ENCODE measurements at places on chromosomes 5 and 9.

DNA sequence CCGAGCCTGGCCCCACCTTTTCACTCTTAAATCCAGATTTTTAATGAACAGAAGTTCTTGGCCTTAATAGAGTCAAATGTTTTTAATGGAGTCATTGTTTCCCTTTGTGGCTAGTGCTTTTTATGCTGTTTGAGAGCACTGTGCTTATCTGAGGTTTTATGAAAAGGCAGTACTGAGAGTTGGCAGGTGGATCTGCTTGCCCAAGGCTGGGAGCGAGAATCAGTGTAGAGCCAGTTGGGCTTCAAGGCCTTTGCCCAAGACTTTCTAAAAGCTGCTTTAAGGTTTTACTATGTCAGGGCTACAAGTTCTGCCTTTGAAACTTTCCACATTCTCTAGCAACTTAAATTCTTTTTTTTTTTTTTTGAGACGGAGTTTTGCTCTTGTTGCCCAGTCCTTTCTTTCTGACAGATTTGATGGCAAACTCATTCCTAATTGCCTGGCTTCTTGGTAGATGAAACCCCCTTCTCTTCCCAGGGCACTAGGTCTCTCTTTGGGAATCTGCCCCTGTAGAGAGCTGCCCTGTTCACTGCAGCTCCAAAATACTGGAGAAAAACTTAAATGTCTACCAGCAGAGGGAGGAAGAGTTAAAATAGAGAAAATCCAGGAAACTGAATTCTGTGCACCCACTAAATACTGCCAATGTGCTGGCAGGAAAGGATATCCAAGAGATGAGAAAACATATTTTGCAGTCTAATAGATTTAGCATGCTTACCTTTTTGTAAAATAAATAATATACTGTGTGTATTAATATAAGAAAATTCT lies 36.9 kb upstream of the CDK20 start:
- DNase-seq: peak; percentile 22

DNA sequence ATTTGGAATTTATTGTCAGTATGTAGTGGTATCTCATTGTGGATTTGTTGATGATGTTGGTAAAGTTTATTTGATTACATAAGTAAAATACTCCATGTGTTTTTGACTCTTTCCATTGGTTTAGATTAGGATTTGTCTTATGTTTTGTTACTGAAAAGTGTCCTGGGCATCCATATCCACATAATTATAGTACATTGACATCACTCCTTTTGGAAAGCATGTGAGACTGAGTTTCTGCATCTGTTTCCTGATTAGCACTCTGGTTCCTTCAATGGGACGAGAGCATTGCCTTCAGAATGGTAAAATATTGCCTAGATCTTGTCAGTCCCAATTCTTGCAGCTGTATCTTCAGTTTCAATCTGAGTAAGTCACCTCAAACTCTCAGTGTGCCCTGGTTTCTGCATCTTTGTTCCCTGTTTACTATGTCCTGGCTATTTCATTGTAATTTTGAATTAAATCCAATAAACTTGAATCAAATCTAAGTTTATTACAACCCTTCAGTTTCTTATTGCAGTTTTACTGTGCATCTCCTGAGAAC lies 128.1 kb downstream of the FBXO38 start:
- no peak for DNase-seq

- DNase-seq: no peak
Observed at GRCh38 chr9:83027153-83027891, 35.6 kb downstream of the RASEF start.

GRCh38 chr5:32489791-32490562 lies 45.4 kb upstream of the ZFR start:
- DNase-seq: peak; percentile 41

DNA sequence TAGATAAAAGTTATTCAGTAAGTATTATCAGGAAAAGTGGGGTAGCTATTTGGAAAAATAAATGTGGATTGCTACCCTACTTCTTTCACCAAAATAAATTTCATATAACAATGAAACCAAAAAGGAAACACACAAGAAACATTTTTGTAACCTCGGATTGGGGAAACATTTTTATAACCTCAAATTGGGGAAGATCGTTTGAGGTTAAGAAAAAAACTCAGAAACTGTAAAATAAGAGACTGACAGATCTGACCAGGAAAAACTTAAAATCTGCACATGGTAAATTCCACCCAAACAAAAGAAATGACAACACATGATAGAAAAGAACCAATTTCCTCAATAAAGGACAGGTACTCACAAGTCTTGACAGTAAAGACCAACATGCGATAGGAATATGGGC lies 13.5 kb downstream of the EFCAB9 start:
- no peak for DNase-seq

- no peak for DNase-seq
Observed at GRCh38 chr9:136091582-136092352, 3.3 kb downstream of the NACC2 start.

DNA sequence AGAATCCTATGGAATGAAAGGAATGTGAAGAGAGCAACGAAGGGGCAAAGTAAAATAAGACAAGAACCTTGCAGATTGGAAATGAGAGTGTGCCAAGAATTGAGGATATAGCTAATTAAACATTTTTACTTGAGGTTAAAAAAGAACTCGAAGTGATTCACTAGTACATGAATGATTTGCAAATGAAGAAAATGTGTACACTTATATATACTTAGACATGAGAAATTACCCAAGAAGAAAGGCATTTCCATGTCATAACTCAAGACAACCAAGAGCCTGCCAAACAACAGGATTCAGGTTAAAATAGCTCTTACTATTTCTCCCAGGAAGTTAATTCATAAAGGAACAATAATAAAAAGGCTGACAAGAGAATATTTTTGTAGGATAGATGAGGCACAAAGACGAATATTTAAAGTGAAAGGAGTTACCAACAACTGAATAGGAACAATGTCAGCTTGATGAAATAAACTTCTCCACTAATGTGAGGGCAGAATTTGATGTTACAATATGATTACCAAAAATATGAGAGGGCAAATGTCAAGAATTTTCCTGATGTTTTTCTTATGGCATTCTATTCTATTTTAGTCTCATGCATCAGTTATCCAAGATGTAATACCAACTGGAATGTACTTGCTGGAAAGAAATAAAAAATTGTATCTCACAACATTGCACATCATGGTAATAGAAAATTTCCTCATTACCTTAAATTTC lies 18.9 kb upstream of the NPR3 start:
- no peak for DNase-seq

DNA sequence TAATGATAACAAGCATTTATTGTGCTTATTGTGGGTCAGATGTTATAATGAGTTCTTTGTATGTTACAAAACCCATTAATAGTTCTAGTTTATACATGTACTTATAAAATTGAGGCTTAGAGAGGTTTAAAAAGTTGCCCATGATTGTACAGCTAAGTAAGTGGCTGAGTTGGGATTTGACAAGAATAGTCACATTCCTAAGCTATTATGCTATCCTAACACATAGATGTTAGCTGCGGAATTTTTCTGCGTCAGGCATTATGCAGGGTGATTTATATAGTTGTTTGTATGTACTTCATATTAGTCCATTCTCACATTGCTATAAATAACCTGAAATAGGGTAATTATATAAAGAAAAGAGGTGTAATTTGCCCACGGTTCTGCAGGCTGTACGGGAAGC lies 12.5 kb downstream of the COMMD10 start:
- DNase-seq: no peak

GRCh38 chr9:97793067-97793466 lies 60.0 kb upstream of the FOXE1 start:
- DNase-seq: peak; percentile 53

DNA sequence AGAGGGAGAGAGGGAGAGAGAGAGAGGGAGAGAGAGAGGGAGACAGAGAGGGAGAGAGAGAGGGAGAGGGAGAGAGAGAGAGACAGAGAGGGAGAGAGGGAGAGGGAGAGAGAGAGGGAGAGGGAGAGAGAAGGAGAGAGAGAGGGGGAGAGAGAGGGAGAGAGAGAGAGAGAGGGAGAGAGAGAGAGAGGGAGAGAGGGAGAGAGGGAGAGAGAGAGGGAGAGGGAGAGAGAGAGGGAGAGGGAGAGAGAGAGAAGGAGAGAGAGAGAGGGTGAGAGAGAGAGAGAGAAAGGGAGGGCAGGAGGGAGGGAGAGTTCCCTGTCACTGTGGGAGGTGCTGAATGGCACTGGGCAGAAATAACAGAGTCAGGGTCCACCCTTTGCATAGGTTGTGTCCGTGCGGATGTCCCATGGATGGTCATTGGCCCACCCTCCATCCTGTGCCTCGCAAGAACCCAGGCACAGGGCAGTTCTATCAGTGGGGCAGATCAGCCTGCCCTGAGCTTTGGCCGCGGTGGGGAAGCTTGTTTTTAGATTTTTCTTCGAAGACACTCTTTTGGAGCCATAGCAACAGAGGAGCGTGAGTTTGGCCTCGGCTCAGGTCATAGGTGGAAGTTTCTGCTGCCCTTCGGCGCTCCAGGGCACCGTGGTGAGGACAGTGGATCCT lies 30.1 kb downstream of the ADAMTSL2 start:
- DNase-seq: no peak

DNA sequence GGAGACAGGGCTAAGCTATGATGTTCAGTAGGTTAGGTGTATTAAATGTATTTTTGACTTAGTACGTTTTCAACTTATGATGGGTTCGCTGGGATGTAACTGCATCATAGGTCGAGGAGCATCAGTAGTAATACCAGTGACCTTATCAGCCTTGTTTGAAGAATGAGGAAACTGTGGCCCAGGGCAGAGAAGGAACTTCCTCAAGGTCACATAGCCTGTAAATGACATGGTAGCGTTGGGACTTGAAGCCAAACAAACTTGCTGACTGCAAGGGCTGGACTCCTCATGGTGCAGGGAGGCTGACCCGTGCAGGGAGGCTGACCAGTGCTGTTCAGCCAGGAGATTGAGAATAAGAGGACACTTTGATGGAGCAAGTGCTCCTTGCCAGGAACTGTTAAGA lies 21.3 kb upstream of the PTPN3 start:
- no peak for DNase-seq

DNA sequence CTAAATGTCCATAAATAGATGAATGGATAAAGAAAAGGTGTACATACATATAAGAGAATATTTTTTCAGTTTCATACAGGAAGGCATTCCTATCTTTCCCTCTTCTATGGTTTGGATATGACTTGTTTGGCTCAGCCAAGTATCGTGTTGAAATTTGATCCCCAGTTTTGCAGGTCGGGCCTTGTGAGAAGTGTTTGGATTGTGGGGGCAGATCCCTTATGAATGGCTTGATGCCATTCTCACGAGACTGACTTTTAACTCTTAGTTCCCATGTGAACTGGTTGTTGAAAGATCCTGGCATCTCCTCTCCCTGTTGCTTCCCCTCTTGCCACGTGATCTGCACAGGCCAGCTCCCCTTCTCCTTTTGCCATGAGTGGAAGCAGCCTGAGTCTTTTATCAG lies 421.1 kb upstream of the FTMT start:
- no peak for DNase-seq

- no peak for DNase-seq
Observed at GRCh38 chr9:96343515-96344360, 39.8 kb downstream of the SLC35D2 start.

GRCh38 chr5:97111616-97112015 lies 30.8 kb downstream of the LIX1 start:
- no peak for DNase-seq

GRCh38 chr9:82152181-82152580 lies 163.6 kb downstream of the SPATA31D1 start:
- DNase-seq: no peak

GRCh38 chr5:58482536-58482935 lies 8.7 kb upstream of the GAPT start:
- no peak for DNase-seq

DNA sequence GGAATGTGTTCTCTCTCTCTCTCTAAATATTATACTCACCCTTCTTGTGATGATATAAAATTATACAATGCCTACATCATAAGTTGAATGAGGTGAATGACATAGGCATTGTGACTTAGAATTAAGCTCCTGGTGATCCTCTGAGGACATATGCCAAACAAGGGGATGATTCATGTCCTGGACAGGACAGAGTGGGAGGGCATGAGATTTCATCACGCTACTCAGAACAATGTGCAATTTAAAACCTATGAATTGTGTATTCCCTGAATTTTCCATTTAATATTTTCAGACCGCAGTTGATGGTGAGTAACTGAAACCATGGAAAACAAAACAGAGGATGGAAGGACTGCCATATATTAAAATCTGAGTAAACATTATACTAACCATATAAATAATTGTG lies 782.2 kb upstream of the NUDT12 start:
- no peak for DNase-seq

GRCh38 chr5:76472335-76473008 lies 69.4 kb downstream of the IQGAP2 start:
- DNase-seq: no peak

GRCh38 chr5:96426831-96427230 lies 6.2 kb downstream of the PCSK1 start:
- DNase-seq: no peak

GRCh38 chr5:5141625-5142525 lies 1.7 kb downstream of the ADAMTS16 start:
- no peak for DNase-seq

DNA sequence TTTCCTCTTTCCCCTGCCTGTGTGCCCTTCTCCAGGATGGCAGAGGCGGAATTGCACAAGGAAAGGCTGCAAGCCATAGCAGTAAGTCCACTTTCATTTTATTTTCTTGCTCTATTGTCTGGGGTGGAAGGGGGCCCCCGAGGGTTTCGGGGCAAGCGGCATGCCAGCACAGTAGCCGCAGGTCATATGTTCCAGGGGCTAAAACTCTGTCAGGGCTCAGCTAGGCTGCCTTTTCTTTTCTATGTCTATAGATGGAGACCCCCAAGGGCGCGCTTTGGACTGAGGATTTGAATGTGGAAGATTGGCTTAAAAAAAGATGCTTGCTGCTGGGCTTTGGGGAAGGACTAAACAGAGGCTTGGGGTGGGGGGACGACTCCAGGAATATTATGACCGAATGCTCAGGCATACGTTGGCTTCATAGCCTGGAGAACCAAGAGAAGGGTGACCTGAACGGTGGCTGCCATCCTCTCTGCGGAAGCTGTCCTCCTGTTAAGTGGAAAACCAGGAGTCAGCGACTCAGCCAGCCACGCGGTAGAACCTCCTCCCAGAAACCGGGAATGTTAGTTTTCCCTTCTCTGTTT lies 545 bp downstream of the PALM2AKAP2 start:
- no peak for DNase-seq

- DNase-seq: no peak
Observed at GRCh38 chr5:14277385-14278320, 134.5 kb downstream of the TRIO start.

DNA sequence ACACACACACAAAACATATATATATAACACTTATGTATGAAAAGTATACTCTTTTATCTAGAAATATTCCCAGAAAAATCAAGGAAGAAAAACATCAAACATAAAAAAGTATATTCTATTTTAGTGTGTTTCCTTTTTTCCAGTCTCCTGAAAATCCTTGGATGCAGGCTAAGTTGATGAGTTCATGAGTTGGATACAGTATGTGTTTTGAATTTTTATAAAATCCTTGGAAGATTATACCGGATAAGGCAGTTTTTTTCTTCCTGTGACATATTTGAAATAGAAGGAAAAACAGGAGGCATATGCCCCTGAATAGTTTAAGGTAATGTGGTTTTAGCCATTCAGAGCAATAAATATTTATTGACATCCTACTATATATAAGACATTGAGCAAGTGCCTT lies 203.6 kb downstream of the SNX18 start:
- DNase-seq: no peak

Data from HuH-7.5 (cell line).